Vagina (tissue), 2 donors: ENCODE measurements at places on chromosomes 4 and X. TPM values are rescaled to one million over a fixed set of nuclear protein-coding genes. Genes with fewer than 3 reads are reported as not detected.

DNA sequence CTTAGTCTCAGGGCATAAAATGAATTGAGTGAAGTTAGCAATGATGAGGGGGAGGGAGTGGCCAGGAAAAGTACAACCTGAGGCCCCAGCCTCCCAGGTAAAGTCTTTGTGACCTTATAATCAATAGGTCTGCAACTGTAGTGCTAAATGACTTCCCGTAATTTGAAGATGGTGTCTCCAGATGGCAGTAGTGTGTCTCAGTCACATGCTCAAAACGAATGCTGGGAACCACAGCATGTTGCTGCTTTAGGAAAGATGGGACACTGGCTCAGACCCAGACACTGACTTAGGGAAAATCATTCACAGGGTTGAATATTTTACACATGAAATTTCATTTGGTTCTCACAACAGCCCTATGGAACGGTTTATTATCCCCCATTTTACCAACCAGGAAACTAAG lies 10.3 kb downstream of the SRPX2 start:
- no peak for DNase-seq
- H3K36me3 ChIP-seq, result no peaks in the 10 kb centered on the region
- peaks cover 9% of the 10 kb centered on the region for H3K4me1 ChIP-seq
- H3K27ac ChIP-seq, result no peak overlapping the region

GRCh38 chr4:137124278-137124932 lies 407.9 kb downstream of the PCDH18 start:
- H3K36me3 ChIP-seq, result no peaks in the 10 kb centered on the region
- H3K27ac ChIP-seq, result no peak overlapping the region
- H3K27me3 ChIP-seq, result no peaks in the 10 kb centered on the region

GRCh38 chr4:2409381-2409783 lies 9.1 kb downstream of the ZFYVE28 start:
- H3K4me1 ChIP-seq, result peaks cover 24% of the 10 kb centered on the region
- no peak overlapping the region for H3K27ac ChIP-seq
- H3K4me3 ChIP-seq, result no peak overlapping the region
- H3K27me3 ChIP-seq, result no peaks in the 10 kb centered on the region

DNA sequence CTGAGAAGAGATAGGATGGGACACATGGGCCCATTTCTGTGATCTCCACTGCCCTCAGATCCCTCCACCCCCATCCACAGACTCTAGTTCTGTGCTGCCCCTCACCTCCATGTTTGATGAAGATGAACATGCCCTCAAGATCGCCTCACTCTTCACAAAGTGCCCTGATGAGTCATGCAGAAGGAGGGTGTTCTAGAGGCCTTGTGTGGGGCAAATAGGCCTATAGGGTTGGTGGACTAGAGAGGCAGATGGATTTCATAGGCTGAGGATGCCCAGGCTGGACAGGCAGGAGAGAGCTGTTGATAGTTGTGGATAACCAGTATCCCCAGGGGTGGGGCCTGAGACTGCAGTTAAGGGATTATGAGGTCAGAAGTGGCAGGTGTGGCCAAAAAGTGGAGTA lies at the start of gene CXorf65:
TSS of gene CXorf65 (minus strand) at position 314 of the 400 bp plus-strand sequence. CDS start at position 130, 184 bp downstream.
- no peak within 1 kb of the TSS for H3K4me3 ChIP-seq
- no peak within 1 kb of the TSS for H3K27ac ChIP-seq
- H3K36me3 ChIP-seq, result no peaks in the 10 kb centered on the region
- peaks cover 12% of the 10 kb centered on the region for H3K4me1 ChIP-seq
- peaks cover 3% of the 10 kb centered on the region for H3K27me3 ChIP-seq
- no peak for DNase-seq

DNA sequence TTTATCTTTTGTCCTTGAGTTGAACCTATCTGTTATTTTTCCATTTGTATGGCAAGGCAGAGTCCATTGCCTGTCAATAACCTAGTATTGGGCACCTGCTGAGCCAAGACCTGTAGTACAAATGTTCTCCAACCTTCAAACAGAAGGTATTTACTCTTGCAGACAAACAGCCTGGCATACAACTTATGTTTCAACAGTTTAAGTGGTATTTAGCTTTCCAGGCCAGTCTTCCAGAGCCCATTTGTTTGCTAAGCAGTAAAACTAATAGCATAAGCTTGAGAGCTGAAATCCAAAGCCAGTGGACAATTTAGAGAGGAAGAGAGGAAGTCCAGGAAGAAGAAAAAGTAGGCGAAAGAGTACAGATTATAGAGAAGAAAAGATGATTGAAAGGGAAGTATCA lies 979.3 kb downstream of the GLUD2 start:
- no peak overlapping the region for H3K27ac ChIP-seq
- H3K27me3 ChIP-seq, result no peaks in the 10 kb centered on the region

- no peaks in the 10 kb centered on the region for H3K4me1 ChIP-seq
- no peaks in the 10 kb centered on the region for H3K27me3 ChIP-seq
- no peak overlapping the region for H3K4me3 ChIP-seq
- H3K36me3 ChIP-seq, result no peaks in the 10 kb centered on the region
- DNase-seq, result no peak
- no peak overlapping the region for H3K27ac ChIP-seq
Measured at GRCh38 chr4:96767815-96768480, 928.1 kb downstream of the PDHA2 start.

DNA sequence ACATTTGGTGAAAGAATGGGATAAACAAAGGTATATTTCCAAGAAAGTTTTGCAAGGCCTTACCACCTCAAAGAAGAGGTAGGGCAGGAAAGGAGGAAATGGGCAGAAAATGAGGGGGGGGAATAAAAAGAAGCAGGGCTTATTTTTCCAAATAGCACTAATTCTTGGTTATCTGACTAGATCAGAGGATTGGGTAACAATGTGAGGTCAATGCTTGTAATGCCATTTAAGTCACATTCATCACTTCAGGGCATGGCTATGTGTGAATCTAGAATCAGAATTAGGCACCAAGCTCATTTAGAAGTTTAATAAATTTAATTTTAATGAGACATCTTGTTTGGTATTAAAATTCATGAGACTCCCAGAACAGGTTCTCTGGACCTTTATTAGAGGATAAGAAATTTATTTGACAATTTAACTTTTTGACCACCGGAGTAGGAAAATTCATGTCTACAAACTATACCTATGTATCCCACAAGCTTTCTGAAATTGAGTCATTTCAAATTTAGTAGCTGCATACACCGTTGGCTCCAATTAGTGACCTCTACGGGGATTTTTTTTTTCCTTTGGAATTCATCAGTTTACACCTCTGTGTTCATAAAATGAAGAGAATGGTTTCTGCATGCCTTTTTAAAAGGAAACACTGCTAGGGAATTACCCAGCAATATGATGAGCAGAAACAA lies 1.4 kb upstream of the STS start:
- H3K4me3 ChIP-seq, result no peak overlapping the region
- H3K27me3 ChIP-seq, result no peaks in the 10 kb centered on the region
- no peak for DNase-seq
- peaks cover 22% of the 10 kb centered on the region for H3K4me1 ChIP-seq

- no peak overlapping the region for H3K4me3 ChIP-seq
- DNase-seq, result no peak
- no peaks in the 10 kb centered on the region for H3K36me3 ChIP-seq
- no peaks in the 10 kb centered on the region for H3K4me1 ChIP-seq
- no peak overlapping the region for H3K27ac ChIP-seq
- H3K27me3 ChIP-seq, result no peaks in the 10 kb centered on the region
Measured at GRCh38 chr4:77336411-77337142, 179.6 kb downstream of the CCNG2 start.

DNA sequence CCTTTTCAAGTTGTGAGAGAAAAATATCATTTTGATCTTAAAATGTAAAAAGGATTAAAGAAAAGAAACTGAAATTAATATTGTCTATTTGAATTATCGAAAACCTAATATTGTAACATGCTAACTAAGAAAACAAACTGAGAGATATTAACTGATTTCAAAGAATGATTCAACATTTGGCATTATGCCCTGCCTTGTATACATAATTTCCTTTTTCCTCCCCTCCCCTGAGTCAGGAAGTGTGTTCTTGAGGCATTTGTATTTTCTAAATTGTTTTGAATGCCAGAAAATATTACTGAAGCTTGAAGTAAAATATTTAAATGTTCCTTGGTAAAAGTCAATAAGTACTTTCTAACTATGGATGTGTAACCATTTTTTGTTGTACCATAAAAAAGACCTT lies 49.4 kb downstream of the RPS6KA3 start:
- H3K4me1 ChIP-seq, result peaks cover 8% of the 10 kb centered on the region
- no peak for DNase-seq
- no peak overlapping the region for H3K27ac ChIP-seq

GRCh38 chr4:85681221-85681657 lies 206.3 kb downstream of the ARHGAP24 start:
- no peak overlapping the region for H3K4me3 ChIP-seq
- peaks cover 7% of the 10 kb centered on the region for H3K4me1 ChIP-seq
- H3K36me3 ChIP-seq, result no peaks in the 10 kb centered on the region
- no peak for DNase-seq

DNA sequence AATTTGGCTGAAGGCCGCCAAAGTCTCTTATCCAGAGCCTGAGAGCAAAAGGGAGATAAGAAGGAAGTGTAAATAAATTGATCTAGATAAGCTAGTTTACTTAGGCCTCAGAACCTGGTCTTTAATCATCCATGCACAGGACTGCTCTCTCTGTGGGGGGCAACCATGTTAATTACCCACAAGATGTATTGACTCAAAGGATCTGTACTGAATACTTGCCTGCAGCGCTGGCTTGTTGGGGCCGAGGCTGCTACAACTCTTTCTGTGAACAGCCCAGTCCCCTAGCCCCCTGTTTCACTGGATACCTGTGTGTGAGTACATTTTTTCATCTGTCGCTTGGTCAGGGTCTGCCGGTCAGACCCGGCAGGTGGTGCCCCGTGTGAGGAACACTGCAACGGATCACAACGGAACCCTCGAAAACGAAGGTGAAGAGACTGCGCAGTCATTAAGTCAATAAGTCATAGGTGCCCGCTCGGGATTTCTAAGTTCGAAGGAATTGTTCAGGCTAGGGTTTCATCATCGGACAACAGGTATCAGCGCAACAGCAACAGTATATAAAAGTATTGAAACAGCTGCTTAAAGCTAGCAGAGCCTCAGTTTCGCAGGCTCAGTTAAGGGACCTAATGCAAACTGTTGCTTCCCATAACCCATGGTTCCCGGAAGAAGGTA lies 8.3 kb downstream of the MAGEA11 start:
- H3K36me3 ChIP-seq, result no peaks in the 10 kb centered on the region
- no peaks in the 10 kb centered on the region for H3K27me3 ChIP-seq
- no peak for DNase-seq
- no peak overlapping the region for H3K27ac ChIP-seq

DNA sequence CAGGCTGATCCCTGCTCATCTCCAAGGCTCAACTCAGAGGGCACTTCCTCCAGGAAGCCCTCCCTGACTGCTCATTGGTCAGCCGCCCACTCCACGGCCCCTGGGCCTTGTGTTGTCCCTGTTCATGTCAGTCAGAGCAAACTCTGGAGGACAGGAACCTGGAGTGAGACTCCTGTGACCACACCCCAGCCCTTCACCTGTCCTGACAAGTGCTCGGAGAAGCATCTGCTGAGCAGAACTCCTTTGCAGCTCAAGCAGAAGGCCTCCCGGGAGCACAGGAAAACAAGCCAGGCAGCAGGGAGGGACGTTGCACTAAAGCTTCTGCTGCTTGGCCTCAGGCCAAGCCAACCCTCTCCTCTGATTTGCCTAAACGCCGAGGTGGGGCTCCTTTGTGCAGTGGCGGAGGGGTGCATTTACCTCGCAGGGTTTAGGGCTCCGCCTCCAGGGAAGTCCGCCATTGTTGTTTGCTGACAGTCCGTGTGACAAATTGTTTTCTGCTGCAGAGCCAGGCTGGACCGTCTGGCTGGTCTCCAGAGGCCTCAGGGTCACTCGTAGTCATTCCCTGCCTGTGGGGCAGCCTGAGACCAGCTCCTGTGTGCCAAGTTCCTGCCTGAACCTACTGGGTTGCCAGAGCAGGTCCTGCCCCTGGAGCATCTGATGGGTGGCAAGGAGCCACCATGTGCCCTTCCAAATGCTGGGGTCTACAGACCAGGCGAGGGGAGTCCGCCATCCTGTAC lies 61.8 kb downstream of the C4orf50 start:
- no peak for DNase-seq
- no peaks in the 10 kb centered on the region for H3K27me3 ChIP-seq
- no peak overlapping the region for H3K4me3 ChIP-seq
- H3K36me3 ChIP-seq, result no peaks in the 10 kb centered on the region
- no peak overlapping the region for H3K27ac ChIP-seq
- H3K4me1 ChIP-seq, result peaks cover 8% of the 10 kb centered on the region

- no peak overlapping the region for H3K4me3 ChIP-seq
- no peaks in the 10 kb centered on the region for H3K36me3 ChIP-seq
- H3K27ac ChIP-seq, result no peak overlapping the region
- no peaks in the 10 kb centered on the region for H3K4me1 ChIP-seq
- H3K27me3 ChIP-seq, result no peaks in the 10 kb centered on the region
Measured at GRCh38 chr4:145589916-145590702, 29.1 kb upstream of the MMAA start.

DNA sequence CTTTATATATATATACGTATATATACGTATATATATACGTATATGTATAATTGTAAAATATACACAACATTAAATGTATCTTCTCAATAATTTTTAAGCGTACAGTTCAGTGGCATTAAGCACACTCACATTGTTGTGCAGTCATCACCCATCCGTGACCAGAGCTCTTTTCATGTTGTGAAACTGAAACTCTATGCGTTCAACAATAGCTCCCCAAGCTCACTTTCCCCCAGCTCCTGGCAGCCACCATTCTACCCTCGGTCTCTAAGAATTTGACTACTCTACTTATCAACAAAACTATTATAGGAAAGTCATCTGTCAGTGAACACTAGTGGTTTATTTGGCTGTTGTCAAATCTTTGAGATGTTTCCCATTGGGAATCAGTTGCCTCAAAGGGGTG lies 621.8 kb upstream of the GALNT7 start:
- H3K36me3 ChIP-seq, result no peaks in the 10 kb centered on the region
- no peak overlapping the region for H3K4me3 ChIP-seq
- no peaks in the 10 kb centered on the region for H3K4me1 ChIP-seq
- DNase-seq, result no peak
- no peak overlapping the region for H3K27ac ChIP-seq
- H3K27me3 ChIP-seq, result no peaks in the 10 kb centered on the region

DNA sequence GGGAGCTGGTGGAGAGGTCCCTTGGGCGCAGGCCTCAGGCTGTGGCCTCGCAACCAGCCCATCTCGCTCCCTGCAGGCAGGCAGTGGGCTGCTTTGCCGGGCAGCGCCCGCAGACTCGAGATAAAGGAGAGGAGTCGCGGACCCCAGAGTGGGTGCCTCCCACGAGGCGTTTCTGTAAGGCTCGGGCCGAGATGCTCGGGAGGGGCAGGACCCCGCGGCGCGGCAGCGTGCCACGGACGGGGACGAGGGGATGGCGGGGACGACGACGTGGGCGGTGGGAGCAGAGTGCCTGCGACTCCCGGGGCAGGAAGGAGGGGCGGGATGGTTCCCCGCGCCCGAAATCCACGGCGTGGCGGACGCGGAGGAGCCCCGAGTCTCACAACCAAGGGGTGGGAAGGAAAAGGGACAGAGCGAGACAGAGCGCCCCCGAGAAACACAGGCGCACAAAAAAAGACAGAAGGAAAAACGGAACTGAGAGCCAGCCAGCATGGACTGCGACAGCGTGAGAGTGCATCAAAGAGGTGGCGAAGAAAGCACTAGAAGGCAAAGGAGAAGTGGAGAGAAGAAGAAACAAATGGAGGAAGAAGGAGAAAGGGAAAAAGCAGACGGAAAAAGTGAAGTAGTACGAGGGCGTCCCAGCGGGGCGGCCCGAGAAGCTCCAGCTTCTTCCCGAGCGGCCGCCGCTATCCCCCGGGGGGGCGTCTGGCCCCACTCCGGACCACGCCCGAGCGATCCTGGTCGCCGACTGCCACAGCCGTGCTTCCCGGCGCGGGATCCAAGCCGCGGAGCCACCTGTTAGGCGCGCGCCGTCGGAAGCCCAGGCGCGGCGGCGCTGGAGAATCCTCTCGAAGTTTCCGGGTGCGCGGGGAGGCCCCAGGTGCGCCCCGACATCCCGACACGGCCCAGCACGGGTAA lies 1.5 kb downstream of the BEND4 start:
- peaks cover 17% of the 10 kb centered on the region for H3K4me1 ChIP-seq
- H3K4me3 ChIP-seq, result peak overlapping the region; percentile 32
- H3K27ac ChIP-seq, result no peak overlapping the region

STOX2 gene
- 11.5 TPM for total RNA-seq

LRBA gene
- total RNA-seq, result 68.0 TPM

KCNE5 gene
- total RNA-seq, result 1.2 TPM

GPM6B gene
- total RNA-seq, result 15.7 TPM

TEX11 gene
- not detected for total RNA-seq
